ENCODE measurements at places on chromosomes 1 and 21.

GRCh38 chr1:204979891-204980649 is 62.9 kb upstream of the CNTN2 start:
- no peak for DNase-seq

DNA sequence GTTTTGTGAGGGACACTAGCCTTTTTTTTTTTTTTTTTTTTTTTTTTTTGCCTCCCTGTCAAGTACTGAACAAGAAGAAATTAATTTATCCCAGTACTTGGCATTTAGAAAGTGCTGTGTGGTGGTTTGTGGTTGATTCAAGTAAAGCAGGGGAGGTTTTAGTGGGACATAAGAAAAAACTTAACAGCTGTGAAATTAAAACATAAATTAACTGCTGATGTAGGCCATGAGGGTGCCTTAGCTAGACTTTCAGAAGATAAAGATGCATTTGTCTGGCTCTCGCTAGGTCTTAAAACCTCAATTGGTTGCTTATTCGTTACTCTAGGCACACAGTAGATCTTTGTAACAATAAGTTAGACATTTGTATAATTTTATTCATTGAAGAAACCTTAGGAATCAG is 52.3 kb downstream of the SPATA46 start:
- no peak for DNase-seq

GRCh38 chr1:226362361-226362760 is 45.5 kb downstream of the PARP1 start:
- DNase-seq: no peak

GRCh38 chr1:2471159-2471471 is 5.0 kb upstream of the PLCH2 start:
- no peak for DNase-seq
